ENCODE measurements at places on chromosomes 2 and 18.

DNA sequence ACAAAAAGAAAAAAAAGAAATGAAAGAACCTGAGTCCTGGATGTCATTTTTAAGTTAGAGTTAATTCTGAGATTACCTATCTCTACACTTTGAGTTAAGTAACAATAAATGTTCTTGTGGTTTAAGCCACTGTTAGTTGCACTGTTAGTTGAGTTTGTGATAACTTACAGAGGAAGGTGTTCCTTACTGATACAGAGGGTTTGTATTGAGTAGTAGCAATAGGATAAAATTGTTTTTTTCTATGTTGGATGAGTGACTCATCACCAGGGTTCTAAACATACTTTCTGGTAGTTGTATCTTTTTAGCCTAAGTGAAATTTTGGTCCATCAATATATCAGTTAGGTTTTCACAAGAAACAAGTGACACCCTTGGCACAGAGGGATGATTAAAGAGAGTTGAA is 4.0 kb upstream of the LCLAT1 start:
- DNase-seq: no peak

- DNase-seq: no peak
Measured at GRCh38 chr2:147375073-147375472, 469.8 kb upstream of the ACVR2A start.

DNA sequence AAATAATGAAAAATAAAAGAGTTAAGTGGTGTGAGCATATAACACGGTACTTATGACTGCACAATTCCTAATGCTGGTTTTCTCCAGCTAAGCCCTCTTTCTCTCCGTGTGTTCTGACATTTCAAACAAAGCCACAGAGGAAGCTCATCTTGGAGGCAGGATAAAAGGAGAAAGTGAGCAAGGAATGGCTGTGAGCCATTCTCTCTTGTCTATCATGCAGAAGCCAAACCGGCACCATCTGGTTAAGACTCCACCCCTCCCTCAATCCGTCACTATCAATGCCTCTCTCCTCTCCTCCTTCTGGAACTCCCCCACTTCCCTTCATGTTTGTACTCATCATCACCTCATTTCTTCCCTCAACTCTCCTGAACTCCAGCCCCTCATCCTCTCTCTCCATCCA is 210.4 kb downstream of the TMEM163 start:
- DNase-seq: no peak

DNA sequence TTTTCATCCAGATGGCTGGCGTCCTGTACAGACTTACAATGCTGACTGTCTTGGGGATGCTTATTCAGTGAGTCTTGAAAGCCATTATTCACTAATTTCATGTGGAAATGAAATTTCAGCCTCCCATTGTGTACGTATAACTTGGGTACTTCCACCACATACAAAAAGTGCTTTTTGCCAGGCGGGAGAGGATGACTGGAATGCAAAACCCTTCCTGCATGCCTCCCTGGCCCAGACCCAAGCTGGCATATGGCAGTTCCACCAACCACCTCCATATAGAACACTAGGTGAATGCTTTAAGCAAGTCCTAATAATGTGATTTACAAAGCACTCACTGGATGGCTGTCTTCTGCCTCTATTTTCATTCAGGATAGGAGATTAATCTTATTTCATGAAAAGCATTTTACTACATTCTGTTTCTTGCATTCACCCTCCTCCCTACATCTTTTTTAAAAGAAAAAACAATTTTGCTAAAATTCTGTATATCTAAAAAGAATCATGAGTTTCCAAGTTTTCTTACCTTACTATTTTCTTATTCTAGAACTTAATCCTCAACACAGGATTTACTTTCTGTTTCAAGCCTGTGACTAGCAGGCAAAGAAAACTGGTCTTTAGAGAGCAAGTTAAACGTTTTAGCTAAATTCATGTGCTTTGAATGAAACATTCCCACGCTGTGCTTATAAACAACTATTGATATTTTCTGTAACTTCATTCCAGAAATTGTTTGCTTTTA is 327.6 kb downstream of the NCKAP5 start:
- DNase-seq: no peak

DNA sequence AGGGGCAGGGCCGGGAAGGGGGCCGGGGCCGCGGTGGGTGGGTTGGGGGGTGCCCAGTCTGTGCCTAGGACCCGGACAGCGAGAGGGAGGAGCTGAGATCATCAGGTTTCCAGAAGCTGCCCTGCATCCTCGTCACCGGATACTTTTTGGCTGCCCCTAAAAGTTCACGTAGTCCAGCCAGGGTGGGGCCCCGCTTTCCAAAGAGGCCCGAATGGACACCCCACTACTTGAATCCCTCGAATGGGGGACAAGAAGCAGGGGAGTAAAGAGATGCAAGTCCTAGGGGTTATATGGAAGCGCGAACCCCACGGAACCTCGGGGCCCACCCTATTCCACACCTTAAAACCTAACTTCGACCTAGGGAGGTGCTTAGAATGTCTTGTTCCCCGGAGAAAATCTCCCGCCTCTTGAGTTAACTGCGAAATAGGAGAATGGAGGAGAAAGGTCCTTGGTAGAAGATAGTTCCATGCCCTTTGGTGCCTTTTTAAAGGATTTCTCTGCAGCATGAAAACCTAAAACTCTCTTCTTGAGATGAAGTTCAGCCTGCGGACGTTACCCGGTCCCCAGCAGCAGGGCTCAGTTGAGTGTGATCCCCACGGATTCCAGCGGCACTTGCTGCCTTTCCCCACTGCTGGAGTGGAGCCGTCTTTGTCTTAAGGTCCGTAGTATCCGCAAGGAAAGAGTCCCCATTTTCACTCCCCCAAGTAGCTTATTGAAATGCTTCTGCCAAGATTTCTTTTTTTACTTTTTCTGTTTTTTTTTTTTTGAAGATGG is 2.1 kb upstream of the RNF152 start:
- no peak for DNase-seq

- DNase-seq: no peak
Measured at GRCh38 chr2:204174034-204174433, 237.5 kb downstream of the ICOS start.

DNA sequence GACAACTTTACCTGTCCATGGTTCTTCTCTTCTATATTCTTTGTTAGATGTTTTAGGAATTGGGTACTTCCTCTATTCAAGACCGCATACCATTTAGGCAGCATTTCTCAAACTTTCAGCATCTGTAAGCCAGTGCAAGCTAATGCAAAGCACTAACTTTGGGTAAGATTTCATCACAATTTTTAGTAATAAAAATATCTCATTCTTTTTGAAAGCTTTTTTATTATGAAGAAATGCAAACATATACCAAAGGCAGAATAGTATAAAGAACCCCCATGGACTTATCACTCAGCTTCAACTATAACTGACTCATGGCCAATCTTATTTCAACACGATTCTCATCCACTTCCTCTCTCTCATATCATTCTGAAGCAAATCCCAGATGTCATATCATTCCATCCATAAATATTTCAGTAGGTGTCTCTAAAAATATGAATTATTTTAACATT is 32.9 kb downstream of the INO80C start:
- DNase-seq: no peak

DNA sequence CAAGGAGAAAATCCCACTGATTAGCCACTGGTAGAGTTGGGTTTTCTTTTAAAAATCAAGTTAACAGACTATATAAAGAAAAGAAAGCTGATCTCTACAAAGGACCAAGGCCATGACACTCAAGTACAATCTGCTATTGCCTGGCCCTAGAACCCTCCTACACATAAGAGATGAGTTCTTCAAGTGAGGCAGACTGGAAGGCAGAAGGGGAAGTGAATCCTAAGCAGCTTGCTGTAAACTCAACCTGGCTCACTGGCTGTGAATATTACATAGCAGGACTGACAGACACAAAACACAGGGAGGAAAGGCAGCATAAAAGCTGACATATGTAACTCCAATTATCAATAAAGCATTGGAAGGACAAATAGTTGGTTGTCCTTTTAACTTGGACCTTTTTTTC is 65.4 kb downstream of the TRIP12 start:
- no peak for DNase-seq

- DNase-seq: no peak
Measured at GRCh38 chr2:210172219-210172575, 988 bp upstream of the KANSL1L start.
